ENCODE measurements at places on chromosomes 1 and 21.
A peak's percentile ranks its signal among the peaks of the same experiment; 100 is the strongest.

DNA sequence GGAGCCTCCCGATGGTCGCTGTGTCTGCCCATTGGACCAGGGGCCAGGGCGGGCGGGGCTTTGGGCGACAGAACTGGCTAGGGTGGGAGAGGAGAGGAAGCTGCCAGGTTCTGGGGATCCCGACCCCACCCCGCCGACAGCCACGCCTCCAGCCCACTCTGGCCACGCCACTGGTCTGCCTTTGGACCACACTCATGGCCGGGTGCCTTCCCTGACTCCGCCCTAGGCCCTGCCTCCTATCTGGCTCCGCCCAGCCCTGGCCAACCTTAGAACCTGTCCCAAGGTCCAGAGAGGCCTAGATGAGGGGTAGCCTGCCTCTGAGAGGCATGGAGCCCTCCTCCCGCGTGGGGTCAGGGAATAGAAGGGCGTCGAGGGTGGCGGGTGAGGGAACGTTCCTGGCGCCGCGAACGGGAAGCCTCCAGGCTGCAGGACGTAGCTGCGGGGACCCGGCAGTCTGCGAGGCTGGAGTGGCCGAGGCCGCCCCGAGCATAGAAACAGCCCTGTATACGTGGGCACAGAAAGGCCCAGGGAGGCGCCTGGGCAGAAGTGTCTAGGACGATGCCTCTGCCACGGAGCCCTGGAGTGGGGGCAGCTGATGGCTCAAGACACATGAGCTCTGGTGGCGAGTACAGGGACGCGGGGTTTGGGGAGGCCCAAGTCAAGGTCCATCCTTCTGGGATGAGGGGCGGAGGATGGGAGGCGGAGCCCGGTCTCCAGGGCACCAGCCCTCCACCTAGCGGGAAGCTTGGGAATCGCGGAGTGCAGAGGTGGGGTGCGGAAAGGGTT, 11.5 kb upstream of the COL16A1 start:
- DNase-seq = peak; percentile 71

DNA sequence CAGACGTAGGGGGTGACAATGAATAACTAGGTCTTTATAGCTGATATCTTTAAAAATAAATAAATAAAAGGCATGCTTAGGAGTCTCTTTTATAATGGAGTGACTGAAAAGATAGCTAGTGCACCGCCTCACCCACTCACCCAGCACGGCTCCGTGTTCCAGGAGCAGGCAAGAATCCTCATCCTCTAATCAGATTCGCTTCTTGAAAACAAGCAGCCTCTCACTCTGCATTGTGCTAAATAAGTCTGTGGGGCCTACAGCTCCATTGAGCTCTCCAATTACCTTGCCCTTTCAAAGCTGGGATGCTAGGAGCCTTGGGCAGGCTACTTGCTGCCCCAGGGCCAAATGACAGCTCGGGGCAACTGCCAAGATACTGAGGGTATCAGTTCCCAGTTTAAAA, 91.5 kb downstream of the TIAM1 start:
- DNase-seq = no peak

DNA sequence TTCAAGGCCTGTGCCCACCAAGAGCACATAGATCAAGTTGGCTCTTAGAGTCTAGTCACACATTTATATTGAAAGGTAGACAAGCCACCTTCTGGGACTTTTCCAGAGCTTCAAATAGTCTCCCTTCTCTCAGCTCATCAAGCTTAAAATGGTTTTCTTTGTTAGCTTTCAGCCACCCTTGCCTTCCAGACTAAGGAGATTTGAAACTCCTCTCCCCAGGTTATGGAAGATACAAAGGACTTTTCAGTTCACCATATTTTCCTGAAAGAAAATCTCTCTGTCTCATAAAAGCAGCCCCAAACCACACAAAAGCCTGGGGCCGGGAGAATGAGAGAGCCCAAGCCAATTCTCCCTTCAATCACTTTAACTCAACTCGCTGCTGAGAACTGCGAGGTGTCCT, 134.1 kb downstream of the ZC3H11B start:
- no peak for DNase-seq

DNA sequence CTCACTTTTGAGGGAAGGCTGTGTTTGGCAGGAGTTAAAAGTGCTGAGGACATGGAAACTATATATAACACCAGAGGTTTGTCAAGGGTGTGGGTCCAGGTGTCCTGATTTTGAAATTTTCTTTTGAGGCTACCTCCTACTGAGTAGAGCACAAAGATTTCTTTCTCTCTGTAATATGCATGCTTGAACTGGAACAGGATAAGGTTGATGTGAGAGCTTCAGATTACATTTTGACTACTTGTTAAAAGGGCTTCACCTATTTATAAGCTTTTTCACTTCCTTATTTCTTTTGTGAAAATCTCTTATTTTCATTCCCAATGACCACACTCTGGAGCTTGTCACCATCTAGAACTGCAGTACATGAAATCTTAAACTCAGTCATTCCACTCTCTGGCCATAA, 59.8 kb upstream of the PLA2G4A start:
- DNase-seq = no peak

GRCh38 chr1:203153051-203153988, 22.3 kb downstream of the MYBPH start:
- DNase-seq = no peak

DNA sequence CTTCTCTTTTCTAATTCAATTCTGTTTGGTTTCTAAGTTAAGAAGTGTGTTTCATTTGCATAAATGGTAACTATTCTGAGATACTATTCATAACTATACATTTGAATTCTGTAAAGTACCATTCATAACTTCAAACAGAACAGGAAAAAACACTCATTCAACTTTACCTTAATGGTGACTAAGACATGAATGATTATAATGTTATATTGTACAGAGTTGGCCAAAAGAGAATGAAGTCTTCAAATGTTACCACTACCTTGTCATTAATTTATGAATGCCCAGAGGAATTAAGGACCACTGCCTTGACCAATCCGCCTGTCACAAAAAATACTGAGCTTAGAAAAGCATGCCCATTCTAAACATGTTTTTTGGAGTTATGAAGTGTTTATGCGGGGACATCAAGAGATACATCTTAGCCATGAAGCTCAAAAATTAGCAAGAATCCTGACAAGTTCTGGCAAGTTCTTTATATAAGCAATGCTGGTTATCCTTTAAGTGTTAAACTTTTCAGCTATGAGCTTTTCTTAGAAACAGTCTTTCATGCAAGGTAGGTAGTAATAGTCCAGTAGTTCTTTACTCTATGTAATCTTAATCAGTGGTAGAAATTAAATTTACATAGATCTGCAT, 7.9 kb downstream of the WASF2 start:
- no peak for DNase-seq

GRCh38 chr21:32956061-32956656, 69.6 kb upstream of the OLIG2 start:
- no peak for DNase-seq

- no peak for DNase-seq
These were observed 593 bp upstream of the DNAJC16 start for GRCh38 chr1:15526021-15526489.

GRCh38 chr21:46567348-46567747, 37.5 kb downstream of the S100B start:
- no peak for DNase-seq

DNA sequence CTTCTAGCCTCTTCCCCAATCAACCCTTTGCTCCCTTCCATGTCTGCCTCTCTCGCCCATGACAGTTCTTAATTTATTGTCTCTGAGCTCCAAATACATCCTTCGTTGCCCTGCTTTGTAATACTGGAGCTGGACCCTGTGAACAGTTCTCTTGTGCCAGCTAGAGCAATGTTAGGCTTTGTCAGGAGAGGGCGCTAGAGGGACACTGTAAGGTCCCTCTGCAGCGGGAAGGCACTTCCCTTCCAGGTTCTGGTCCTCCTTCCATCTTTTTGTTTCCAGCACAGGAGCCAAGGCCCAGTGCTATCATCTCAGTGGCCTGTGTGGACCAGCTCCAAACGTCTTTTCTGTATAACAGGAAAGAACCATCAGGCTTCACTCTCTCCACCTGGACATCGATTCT, 95.9 kb downstream of the PTPRU start:
- peak; percentile 31 for DNase-seq

DNA sequence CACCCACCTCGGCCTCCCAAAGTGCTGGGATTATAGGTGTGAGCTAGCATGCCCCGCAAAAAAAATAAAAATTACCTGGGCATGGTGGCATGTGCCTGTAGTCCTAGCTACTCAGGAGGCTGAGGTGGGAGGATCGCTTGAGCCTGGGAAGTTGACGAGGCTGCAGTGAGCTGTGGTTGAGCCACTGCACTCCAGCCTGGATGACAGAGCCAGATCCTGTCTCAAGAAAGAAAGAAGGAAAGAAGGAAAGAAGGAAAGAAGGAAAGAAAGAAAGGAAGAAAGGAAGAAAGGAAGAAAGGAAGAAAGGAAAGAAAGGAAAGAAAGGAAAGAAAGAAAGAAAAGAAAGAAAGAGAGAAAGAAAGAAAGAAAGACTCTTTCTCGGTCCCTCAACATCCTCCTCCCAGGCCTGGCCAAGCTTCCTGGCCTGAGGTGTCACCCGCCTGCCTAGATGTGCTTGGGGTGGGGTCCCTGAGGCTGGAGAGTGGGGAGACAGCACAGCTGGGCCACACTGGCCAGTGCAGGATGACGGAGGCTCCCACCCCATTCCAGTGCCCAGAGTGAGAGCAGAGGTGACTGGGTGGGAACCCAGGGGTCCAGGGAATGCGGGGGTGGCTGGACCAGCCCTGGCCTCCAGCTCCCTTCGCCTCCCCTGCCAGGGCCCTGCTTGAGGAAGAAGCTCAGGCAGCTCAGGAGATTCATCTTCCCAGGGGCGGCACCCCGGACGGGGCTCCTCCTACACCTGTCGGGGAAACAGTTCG, 10.2 kb upstream of the GNB1 start:
- no peak for DNase-seq

GRCh38 chr1:78096017-78096416, 50.3 kb downstream of the GIPC2 start:
- DNase-seq = no peak

All from HFF-Myc (cell line).